ENCODE measurements at places on chromosomes 12 and 14.

GRCh38 chr14:73344319-73344718 lies 107.0 kb downstream of the PAPLN start:
- DNase-seq, result peak; percentile 28

GRCh38 chr14:33567731-33568130 lies 383.1 kb downstream of the EGLN3 start:
- DNase-seq, result no peak

DNA sequence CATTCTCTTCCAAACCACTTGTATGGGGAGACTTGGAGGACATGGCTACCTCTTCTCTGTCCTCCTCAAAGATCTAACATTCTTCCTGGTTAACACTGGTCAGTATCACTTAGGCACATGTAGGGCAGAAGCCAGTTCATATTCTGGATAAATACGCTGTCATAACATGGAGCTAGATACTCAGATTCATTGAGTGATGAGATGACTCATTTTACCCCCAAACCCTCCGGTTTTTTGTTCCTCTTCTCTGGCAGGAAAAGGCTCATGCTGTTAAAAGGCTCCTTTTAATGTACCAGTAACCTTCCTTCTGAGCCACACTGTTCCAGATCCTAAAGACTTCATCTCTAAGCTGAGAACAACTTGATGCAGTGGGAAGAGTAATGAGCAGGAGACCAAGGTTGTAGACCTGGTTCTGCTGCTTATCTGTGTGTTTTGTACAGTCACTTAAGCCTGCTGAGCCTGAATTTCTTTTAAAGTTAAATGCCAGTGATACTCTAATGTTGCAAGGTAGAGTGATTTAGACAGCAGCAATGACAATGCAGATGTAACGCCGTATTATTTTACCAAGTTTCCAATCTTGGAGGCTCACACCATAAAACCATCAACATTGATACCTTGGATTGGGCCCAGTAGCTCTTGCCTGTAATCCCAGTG lies 57.3 kb upstream of the ELK3 start:
- DNase-seq, result no peak

DNA sequence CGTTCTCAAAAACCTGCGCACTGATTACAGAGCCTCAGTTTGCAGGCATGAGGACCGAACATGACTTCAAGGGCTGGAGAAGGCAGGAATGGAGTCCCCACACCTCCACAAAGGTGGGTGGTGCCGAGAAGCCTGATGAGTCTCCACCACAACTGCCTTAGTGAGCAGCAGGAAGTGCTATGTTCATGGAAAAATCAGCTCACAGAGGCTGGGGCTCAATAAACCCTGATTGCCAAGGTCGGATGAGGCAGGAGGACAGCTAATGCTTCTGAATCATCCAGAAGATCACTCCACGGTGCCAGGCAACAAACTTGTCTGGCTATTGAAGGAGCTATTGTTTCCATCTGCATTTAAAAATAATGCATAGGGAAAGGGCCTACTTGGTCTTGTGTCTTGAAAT lies 31.1 kb downstream of the APPL2 start:
- no peak for DNase-seq

GRCh38 chr14:89977668-89978067 lies 21.9 kb downstream of the TDP1 start:
- no peak for DNase-seq

- no peak for DNase-seq
Observed at GRCh38 chr14:21874167-21874566, 200.5 kb upstream of the OR4E1 start.

DNA sequence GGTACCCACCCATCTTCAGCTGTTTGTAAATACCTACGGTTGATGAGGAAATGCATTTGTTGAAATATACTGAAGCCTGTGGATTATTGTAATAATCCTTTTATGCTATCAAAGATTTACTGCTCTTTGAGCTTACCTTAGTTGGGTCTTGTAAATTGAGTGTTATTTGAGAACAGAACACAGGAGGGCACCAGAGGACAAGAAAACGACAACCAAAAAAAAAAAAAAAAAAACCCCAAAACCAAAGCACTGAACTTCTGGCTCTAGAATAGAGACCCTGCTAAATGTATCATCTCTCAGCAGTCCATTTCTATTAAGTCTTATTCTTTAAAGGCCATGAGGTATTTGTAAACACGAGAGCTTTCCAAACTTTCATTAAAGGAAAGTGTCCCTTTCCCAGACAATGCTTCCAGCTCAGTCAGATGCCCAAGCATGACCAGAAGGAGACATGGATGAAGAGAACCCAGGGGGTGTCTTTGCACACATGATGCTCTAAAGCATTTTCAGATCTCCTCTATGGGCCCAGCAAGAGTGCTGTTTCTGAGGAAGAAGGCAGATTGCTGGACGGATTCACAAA lies 763.9 kb downstream of the NRXN3 start:
- DNase-seq, result no peak

DNA sequence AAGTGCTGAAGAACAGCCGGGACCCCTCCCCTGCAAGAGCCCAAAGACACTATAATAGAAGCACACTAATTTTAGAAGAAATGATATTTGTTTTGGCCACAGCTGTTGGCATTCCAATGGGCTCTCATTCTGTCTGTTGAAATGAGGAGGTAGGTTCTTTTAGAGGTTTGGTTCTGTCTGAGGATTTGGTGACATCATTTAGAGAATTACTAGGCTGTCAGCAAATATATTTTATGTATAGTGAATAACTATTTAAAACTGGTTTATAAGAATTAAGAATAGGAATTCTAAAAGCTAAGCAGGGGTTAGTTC lies 200.7 kb upstream of the SLC38A2 start:
- DNase-seq, result no peak

All from skin of body (tissue), 3 donors.